ENCODE measurements at places on chromosomes 2 and 18.

- no peak for DNase-seq
Measured at GRCh38 chr18:3972291-3972930, 482.7 kb downstream of the DLGAP1 start.

DNA sequence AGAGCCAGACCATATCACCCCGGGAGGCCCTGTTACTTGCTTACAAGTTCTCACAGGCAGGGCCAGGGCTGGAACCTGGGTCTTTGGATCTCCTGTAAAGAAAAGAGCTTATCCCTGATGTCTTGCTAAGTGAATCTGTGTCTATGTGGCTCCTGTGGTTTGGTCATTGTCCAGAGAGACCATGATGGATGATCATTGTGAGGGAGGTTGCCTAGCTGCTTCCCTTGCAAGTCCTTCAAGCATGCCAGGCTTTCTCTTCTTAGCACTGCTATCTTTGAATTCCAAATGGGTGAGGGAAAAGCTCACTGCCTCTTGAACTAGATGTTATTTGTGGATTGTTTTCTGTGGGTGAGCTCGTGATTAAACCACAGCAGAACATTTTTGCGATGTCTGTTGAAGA is 151.6 kb downstream of the FSHR start:
- no peak for DNase-seq

DNA sequence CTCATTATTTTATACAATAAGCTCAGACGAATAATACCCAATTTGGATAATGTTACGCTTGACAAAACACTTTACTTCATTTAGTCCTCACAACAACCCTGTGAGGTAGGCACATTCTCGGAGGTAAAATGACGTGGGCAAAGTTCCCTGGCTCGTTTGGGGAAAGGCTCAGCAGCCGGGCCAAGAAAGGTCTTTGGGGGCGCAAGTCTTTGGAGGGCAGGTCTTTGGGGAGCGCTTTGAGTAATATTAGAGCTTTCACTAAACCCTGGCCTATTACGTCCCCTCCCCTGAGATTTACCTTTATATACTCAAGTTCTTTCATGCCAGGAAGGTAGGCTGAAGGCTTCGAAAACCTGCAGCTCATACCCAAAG is 427 bp downstream of the RBKS start:
- no peak for DNase-seq

DNA sequence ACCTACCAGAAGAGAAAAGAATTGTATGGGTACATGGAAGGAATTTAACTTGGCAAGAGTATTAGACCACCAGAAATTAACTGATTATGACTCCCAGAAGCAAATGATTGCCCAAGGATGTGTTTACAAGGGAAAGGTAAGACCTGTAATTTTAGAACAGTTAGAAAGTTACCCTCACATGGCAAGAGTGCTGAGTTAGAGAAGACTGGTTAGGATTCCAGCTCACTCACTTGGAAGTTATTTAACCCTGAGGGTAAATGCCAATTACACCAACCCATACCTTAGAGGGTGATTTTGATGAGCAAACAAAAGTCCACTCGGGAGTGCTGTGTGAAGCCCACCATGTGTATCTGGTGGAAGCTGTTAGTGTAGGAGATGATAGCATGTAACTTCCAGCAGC is 170.2 kb downstream of the TPGS2 start:
- no peak for DNase-seq

DNA sequence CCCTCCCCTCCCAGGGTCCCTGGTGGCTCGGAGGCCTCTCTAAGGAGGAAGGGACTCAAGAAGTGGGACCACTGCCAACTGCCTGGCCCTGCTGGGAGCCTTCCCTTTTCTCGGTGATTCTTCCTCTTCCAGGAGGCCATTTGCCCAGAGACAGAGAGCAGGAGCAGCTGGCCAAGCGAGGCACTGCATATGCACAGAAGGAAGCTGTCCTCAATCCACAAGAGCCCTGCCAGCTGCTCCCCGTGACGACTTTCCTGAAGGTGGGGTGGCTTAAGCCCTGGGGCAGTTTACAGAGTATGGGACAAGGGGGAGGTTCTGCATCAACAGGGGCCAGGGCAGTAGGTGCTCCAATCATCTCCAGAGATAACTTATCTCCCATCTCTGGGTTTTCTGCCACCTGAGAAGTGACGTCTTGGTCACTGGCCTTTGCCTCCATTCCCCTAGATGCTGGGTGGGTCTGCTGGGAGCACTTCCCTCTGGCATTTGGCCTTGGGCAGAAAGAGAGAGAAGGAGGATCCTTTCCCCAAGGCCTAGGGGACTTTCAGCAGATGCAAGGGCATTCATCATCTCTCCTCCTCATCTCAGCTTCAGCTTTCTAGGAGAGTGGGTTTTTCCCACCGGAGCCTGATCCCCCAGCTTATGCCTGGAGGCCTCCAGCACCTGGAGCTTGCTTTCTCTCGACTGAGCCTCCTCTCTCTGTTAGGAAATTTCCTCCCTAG is 28.5 kb downstream of the CIB4 start:
- no peak for DNase-seq

DNA sequence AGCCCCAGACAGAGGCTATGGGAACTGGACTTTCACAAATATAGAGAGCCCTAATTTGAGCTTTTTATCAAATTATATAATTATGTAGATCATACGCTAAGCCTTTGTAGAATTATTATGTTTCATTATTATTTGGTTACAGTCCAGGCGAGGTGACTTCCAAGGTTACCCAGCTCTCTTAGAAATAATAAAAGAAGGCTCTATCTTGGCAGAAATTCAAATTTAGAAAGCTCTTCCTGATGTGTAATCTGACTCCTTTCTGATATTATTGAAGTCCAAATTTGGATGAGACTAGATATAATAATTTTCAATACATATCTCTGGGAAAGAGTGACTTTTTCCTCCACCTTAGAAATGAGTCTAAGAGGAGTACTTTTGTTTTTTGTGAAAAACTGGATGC is 4.8 kb upstream of the SLC38A11 start:
- DNase-seq = no peak

Measured in memory B cell (primary cell).